C1 segment of cervical spinal cord (tissue), 14 donors: ENCODE measurements at places on chromosomes 5 and 9.

- no peak for DNase-seq
Observed at GRCh38 chr5:156640691-156641241, 209.3 kb upstream of the PPP1R2B start.

DNA sequence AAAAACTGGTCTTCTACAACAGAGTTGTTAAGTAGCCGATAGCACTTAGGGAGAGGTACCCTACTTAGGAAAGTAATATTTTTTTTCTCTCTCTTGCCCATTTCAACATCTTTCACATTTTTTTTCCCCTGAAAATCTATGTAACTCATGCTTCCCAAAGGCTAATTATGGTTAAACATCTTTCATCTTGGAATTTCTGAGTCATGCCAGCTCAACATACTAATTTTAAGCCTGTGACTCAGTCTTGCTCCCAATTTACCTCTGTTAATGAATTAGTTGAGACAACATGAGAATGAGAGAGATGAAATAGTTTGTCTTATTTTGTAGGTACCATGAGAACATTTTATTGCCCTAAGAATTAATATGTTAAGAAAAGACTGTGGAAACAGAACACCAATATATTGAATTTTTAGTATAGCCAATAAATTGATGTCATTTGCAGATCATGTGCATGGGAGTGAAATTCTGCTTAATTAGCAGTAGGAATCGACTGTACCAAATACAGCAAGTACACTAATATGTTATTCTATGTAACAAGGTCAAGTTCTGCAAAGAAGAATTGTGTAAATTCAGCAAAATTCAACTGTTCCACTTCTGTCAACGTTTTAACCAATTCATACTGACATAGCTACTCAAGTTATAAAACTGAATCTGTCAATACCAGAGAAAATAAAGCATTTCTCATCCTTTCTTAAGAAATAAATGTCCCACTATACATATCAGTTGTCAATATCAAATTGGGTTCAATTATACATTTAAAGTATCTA is 550.0 kb downstream of the PTPRD start:
- no peak for DNase-seq

DNA sequence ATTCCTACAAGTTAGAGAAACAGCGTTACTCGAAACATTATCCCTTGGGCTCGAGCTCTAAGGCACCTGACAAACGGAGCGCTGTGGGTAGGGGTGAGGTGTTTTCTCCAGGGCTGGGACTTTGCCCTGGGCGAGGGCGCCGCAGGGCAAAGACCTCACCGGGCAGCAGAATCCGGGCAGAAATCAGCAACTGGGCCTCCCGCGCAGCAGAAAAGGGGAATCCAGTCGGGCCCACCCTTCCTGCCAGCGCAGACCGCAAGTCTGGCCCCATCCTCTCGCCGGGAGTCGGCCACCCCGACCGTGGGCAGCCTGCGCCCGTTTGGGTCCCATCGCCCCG is 430 bp upstream of the MSH3 start:
- no peak for DNase-seq

DNA sequence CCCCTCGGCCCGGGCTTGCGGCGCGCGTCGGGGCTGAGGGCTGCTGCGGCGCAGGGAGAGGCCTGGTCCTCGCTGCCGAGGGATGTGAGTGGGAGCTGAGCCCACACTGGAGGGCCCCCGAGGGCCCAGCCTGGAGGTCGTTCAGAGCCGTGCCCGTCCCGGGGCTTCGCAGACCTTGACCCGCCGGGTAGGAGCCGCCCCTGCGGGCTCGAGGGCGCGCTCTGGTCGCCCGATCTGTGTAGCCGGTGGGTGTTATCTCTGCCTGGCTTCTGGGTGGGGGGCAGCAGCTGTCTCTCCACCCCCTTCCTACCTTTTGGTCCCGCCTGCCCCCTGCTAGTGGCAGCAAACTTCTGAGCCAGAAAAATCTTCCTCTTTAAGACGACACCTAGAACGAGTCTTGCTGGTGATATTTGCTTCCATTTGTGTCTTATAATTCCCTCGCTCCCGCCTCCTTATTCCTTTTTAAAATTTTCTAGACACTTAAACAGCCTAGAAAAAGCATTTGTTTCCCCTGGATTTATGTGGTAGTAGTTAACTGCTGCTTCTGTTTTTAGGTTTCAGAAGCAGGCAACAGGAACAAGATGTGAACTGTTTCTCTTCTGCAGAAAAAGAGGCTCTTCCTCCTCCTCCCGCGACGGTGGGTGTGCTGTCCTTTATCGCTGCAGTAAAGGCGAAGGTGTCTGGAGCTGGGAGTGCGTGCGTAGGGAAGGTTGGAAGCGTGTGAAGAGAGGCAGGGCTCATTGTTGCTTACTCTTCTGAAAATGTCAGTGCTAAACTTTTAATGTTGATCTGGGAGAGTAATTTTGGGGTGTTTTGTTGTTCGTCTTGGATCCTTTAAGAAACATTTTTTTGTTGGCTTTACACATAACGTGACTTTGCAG is 554 bp downstream of the JAK2 start:
- DNase-seq: no peak

DNA sequence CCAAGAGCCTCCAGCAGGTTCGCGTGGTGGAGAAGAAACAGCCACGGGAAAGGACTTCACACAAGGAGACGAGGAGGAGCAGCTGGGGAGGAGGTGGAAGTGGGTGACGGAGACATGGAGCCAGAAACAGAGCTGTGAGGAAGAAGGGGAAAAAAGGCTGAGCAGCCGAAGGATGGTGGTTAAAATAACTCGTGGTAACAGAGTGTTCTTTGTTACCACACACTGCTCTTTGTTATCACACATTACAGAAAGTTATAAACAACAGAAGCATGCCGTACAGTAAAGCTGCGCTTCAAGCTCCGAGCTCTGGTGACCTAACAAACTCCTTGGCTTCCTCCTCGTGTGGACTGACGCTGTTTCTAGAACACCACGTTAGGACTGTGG is 215.4 kb downstream of the GLIS3 start:
- DNase-seq: no peak

DNA sequence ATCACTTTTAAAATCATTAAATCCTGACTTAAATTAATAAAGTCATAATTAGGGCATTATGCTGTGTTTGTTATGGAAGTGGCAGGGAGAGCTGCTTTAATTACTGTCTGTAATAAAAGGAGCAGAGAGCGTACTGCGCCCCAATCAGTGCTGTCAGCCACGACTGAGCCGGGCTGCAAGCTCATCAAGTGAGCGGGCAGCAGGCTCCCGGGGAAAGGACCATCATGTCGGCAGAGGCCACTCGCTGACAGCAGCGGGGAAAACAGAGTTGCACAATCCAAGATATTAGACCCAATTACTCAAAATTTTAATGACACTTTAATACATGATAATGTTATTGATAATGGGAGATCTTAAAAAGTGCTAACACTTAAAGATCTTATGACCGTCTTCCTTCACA is 181.6 kb downstream of the AP3B1 start:
- DNase-seq: no peak

DNA sequence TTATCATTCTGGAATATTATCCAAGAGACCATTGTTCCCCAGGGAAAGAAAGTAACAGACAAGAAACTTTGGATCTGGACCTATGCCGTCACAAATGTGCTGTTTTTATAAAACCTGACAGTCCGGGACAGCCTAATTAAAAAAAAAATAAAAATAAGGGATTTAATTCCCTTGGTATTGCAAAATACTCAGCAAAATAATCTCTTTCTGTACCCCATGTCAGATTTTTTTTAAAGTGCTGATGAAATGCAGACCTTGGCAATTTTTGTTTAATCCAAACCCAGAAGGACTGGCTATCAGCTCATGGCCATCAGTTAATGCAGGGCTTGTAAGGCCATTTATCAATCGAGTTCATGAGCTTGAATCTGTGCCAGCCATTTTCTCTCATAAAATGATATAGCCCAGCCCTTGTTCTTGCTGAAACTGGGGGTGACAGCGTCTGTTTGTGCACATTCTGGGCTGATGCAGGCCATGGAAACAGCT is 162.7 kb upstream of the S1PR3 start:
- no peak for DNase-seq
